ENCODE measurements at places on chromosomes 3 and 15.

DNA sequence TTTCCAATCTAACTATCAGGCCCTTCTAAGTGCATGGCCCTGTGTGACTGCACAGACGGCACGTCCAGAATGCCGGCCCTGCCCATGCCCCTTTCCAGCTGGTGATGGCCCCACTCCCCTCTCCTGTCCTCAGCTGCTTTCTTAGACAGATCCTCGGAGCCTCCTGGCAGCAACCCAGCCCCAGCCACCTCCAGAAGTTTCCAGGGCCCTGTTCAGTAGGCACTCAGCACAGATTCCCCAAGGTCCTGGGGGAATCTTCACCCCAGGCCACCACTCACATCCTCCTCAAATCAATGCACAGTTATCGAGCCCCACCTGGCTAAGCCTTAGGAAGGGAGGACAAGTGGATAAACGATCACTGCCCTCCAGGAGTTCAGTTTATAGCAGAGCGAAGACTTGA lies 1.4 kb upstream of the CRABP1 start:
- no peak for DNase-seq

GRCh38 chr3:119279584-119280243 lies 14.5 kb upstream of the ARHGAP31 start:
- DNase-seq: no peak

- no peak for DNase-seq
Measured at GRCh38 chr3:19148768-19149091, 420 bp downstream of the KCNH8 start.

DNA sequence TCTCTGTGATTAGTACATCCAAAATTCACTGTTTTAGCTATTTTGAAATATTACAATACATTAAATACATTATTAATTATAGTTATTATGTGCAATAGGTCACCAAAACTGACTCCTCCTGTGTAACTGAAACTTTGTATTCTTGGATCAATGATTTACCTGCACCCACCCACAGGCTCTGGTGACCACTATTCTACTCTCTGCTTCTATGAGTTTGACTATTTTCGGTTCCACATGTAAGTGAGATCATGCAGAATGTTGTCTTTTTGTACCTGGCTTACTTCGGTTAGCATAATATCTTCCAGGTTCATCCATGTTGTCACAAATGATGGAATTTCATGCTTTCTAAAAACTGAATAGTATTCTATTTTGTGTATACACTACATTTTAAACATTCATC lies 43.8 kb downstream of the SLC2A2 start:
- no peak for DNase-seq

- no peak for DNase-seq
Measured at GRCh38 chr15:70356919-70357318, 259.2 kb upstream of the TLE3 start.

DNA sequence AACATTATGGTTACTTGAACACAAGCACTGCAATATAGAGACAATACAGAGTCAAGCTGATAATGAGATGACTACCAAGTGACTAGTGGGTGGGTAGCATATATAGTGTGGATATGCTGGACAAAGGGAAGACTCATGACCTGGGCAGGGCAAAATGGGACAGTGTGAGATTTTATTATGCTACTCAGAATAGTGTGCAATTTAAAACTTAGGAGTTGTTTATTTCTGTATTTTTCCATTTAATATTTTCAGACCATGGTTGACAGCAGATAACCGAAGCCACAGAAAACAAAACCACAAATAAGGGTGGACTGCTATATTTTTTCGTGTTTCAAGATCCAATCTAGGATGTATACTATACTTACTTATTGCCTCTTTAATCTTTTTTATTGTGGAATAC lies 19.6 kb downstream of the GALK2 start:
- DNase-seq: no peak

DNA sequence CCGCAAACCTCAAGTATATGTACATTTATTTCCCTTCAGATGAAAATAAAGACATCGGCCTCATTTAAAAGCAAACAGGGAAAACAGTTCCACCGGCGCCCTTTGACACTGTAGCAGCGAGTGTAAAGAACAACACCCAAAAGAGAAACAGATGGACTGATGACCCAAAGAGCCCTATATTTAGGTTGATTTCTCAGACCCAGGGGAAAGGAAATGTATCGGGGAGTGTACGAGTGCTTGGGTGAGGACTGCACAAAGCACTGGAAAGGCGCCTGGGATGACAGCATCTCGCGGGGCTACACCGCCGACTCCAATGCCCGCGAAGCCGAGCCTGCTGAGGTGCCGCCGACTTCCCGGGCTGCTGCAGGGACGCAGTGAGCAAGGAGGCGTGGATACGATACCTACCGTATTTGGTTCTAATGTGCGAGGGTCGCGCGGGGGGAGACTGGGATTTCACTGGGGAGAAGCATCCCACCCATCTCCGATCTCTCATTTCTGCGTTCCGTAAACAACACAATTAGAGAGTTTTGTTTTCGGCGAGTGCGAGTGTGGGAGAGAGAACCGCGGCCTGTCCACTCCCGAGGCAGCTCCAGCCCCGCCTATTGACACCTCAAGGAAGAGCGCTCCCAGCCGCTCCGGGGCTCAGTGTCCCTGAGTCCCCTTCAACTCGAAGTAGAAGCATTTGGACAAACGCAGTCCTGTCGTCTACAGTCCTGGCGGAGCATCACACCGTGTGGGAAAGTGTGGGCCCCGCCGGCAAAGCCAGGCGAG lies 2.0 kb downstream of the MECOM start:
- no peak for DNase-seq
